Nucleus accumbens (tissue), 56 donors: ENCODE measurements at places on chromosomes 13 and 19.

GRCh38 chr13:28166257-28166656, 27.9 kb downstream of the PAN3 start:
- DNase-seq = no peak

GRCh38 chr19:39582891-39583625, 19.3 kb upstream of the LGALS13 start:
- no peak for DNase-seq

DNA sequence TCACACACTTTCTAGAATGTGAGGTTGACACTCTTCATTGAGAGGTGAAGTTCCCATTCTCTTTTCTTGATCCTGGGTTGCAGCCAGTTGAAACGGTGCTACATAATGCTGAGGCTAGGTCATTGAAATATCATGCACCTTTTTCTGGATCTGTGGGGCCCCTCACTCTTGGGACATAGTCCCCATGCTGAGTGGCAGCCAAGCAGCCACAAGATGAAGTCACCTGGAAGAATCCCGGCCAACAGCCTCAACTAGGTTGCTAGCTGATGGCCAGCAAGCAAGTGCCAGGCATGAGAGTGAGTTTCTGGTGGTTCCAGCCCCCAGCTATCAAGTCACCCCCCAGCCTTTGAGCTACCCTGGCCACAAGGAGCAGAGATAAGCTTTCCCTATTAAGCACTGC, 148.5 kb upstream of the TSHZ3 start:
- DNase-seq = no peak

- DNase-seq = no peak
Measured at GRCh38 chr19:50255115-50255514, 51.7 kb downstream of the MYH14 start.

DNA sequence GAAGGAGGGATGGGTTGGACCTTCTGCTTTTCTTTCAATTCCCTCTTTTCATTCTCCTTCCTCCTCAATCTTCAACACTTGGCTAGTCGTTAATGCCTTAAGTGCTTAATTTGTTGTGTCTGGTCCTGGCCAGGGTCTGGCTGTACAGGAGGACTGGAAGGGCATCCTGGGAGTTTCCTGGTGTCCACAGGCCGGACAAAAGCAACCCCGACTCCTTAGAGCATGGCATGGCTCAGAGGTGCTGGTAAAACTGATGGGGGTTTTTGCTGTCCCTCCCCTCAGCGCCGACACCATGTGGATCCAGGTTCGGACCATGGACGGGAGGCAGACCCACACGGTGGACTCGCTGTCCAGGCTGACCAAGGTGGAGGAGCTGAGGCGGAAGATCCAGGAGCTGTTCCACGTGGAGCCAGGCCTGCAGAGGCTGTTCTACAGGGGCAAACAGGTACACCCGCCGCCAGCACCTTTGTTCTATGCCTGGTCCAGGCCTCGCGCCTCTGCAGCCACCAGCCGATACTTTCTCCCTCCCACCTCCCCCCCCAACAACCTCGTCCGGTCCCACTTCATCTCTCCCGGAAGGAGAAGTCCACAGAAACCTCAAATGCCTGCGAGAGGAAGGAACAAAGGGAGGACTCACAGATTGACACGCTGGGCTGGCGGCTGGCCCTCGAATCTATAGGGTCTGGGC, 1.4 kb downstream of the UHRF1 start:
- DNase-seq = no peak

GRCh38 chr19:21210037-21210621, 68.3 kb downstream of the ZNF431 start:
- no peak for DNase-seq
